ENCODE measurements at places on chromosomes 2 and 18. TPM values are rescaled to one million over a fixed set of nuclear protein-coding genes. Genes with fewer than 3 reads are reported as not detected.
A peak's percentile ranks its signal among the peaks of the same experiment; 100 is the strongest.

- no peak for DNase-seq
Measured at GRCh38 chr2:31920962-31921361, 89.8 kb downstream of the MEMO1 start.

GRCh38 chr2:159982270-159982669 is 80.1 kb downstream of the PLA2R1 start:
- DNase-seq: peak; percentile 85

DNA sequence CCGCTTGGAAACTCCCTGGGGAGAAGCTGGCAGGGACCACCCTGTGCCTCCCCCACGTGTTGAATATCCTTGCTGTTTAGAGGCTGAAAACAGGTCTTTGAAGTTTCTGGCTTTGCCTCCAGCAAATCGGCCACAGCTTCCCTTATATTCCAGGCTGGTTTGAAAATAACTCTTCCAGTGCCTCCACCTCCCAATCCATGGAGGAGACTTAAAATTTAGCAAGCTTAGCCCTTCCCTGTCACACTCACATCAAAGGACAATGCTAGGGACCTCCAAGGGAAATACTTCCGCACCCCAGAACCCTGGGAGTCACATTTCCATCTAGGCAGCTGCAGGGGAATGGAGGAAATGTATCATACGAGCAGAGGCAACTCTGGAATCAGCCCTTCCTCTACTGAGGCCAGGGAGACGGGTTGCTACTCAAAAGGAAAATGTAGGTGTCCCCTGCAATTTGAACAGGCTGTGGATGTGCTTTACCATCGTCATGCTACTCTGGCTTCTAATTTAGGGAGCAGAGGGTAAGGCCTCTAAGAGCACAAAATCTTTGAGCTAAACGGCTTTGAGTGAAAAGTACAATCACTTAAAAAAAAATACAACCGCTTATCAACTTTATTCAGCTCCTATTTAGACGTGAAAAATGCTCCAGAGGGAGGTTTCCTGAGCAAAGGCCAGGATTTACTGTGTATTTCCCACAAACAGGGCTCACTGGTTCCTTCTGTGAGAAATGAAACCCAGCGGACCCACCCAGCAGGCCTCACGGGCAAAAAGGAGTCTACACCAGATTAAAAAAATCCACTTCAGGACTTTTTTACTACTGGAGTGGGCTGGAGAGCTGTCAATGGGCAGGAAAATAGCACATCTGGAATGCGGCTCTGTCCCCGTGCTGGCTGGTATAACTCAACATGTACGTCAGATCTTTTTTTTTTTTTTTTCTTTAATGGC is 49.4 kb upstream of the PKDCC start:
- no peak for DNase-seq

DNA sequence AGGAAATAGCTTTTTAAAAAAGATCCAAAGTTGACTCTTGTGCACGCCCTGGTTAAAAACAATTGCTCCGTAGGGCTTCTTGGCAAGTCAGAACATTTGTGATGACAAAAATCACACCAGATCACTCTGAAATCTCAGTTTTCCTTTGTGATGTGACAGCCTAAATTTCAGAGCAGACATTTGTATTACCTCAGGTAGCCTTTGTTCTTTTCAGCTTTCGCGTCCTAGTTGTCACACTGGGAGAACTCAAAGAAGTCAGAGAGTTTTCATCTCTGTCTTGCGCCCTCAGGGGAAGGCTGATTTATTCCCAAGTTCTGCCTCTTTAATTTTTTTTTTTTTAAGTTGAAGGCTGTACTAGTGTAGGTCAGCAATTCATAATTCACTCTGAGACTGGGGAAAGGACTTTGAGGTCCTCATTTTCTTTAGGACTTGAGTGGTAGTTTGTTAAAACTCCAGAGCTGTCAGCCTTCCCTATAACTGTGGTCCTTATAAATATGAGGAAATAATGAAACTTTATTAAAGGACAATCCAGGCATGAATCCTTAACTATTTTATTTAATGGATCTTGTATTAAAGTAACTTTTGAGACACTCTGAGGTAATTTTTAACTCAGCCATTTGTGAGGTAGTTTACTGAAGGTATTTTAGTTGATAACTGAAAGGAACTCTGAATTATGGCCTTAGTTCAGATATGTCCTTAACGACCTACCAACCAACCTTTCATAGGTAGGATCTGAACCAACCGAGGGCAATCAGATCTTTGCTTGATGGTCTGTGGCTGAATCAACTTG is 525.1 kb upstream of the FAM98A start:
- no peak for DNase-seq

GRCh38 chr18:8080092-8080491 is 513.0 kb downstream of the PTPRM start:
- no peak for DNase-seq

GRCh38 chr2:209381091-209381490 is 42.8 kb upstream of the MAP2 start:
- no peak for DNase-seq

- DNase-seq: no peak
Measured at GRCh38 chr2:162091325-162092007, 17.5 kb upstream of the DPP4 start.

GRCh38 chr2:134504586-134505336 is 214.0 kb downstream of the TMEM163 start:
- DNase-seq: no peak

- DNase-seq: no peak
Measured at GRCh38 chr2:112622528-112622849, 23.2 kb upstream of the SLC20A1 start.

DNA sequence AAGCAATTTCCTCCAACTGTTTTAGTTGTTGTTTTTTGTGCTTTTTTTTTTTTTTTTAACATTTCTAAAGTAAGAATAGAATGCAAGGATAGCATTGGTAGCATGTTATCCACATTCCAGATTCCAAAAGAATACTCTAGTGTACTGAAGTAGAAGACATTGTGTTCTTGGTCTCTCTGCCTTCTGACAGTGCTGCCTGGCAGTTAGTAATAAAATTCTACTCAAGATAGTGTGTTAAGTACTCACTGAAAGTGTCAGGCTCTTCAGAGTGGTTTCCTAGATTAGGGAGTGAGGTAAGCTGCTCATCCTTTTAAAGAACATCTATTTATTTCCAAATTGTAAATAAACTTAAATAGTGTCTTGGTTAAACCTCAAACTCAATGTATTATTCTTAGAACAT is 253.7 kb downstream of the HNMT start:
- no peak for DNase-seq

- DNase-seq: no peak
Measured at GRCh38 chr2:239193401-239193811, 207.4 kb downstream of the HDAC4 start.

DNA sequence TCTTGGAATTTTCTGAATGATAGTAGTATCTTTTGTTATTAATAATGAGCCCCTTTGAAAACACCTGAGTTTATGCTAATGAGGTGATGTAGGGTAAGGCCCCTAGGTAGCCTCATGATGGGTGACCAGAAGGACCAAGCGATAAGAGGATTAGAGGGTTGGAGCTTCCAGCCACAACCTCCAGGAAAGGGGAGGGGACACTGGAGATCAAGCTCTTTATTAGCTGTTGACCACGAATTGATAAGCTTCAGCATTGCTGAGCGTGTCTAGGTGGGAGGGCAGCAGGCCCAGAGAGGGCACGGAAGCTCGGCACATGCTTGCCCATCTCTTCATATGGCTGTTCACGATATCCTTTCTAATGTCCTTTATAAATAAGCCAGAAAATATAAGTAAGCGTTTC is 39.0 kb downstream of the KIAA2012 start:
- no peak for DNase-seq

GRCh38 chr2:26560892-26561291 is 80.3 kb downstream of the CIB4 start:
- no peak for DNase-seq

GRCh38 chr2:137367361-137367760 is 596.9 kb upstream of the HNMT start:
- DNase-seq: no peak

GRCh38 chr2:208077276-208077675 is 47.0 kb downstream of the CRYGD start:
- no peak for DNase-seq

GRCh38 chr2:143685421-143686078 is 556.3 kb downstream of the ARHGAP15 start:
- DNase-seq: no peak

DNA sequence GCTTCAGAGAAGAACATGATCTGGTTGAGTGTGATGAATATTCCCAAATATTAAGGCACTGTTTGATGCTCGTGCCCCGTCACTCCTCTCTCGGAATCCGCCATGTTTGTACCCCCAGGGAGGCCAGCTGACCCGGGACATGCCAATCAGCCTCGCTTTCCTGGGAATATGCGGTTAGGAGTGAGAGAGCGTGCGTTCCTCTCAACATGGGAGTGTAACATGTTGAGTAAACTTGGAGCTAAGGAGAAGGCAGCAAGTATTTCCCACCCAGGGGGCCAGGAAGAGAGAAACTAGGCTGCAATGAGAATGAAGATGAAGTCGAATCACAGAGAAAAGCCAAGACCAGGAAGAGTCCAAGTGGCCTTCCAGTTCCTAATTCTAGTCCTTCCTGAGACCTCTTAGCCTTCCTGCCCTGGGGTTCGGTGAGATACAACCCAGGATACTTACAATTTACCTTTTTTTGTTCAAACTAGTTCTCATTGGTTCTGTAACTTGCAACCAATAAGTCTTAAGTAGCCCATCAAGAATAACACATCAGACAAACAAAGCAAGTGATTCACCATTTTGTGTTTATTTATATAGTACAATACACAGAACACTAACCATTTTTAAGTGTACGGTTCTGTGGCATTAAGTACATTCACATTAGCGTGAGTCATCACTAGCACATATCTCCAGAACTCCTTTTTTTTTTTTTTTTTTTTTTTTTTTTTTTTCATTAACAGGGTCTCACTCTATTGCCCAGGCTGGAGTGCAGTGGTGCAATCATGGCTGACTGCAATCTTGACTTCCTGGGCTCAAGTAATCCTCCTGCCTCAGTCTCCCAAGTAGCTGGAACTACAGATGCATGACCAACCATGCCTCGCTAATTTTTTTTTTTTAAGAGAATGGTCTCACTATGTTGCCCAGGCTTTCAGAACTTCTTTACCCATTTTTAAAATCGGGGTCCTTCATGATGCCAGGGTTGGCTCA is 36.4 kb upstream of the SLC1A4 start:
- peak; percentile 47 for DNase-seq

DNA sequence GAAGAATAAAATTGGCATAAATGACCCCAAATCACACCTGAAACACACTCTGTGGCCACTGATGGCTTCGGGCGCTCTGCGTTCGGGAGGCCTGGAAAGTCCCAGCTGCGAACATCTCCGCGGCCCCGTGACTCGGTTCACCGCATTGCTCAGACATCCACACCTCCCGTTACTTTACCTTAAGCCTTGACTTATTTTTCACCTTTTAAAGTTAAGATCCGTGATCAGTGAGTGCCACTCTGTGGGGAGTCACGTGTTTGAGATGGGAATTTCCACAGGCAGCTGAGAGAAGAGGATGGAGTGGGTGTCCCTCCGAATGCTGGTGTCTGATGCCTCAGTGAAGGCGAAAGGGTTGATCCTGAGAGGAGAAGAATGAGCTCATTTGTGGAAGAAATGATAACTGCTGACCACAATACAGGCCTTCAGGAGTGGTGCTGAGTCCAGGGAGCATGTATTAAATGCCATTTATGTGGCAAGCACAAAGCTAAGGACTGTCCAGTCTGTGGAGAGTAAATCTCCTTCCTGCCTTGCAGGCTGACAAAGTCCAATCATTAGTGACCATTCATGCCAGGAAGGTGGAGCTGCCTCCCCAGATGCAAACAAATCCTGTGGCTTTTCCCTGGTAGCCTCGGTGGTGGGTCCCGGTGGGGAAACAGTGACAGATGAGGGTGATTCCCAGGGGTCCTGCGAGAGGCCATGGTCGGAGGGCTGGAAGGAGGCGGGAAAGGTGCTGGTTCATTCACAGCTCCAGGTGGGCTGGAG is 168.8 kb downstream of the RTP5 start:
- no peak for DNase-seq

GRCh38 chr2:177320596-177320995 is 56.1 kb upstream of the NFE2L2 start:
- no peak for DNase-seq

GRCh38 chr2:149616681-149617456 is 29.3 kb upstream of the MMADHC start:
- no peak for DNase-seq

- no peak for DNase-seq
Measured at GRCh38 chr2:37282746-37283145, 41.9 kb downstream of the PRKD3 start.

DNA sequence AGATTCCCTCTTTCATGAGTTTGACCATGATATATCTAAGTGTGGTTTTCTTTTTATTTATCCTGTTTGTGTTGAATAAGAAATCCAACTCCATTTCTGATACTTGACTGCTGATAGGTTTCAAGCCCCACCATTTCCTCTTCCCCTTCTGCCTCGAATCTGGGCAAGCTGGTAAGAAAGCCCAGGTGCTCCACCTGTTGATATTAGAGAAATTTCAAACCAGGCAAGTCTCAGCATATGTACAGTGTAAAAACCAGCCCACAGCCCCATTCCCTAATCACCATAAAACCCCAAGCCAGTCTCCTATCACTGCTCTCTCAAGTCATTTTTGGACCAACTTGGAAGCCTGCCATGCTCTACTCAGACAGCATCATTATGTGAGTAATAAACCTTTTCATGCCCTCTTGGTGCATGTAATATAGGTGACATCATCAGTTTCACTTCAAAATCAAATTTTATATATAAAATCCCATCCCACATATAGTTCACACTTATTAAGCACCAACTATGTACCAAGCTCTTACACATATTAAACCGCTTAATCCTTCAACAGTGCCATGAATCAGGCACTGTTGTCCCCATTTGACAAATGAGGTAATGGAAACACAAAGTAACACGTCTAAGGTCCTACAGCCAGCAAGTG is 46.6 kb downstream of the SMAD2 start:
- no peak for DNase-seq

- no peak for DNase-seq
Measured at GRCh38 chr2:212940816-212941215, 210.6 kb downstream of the IKZF2 start.

DNA sequence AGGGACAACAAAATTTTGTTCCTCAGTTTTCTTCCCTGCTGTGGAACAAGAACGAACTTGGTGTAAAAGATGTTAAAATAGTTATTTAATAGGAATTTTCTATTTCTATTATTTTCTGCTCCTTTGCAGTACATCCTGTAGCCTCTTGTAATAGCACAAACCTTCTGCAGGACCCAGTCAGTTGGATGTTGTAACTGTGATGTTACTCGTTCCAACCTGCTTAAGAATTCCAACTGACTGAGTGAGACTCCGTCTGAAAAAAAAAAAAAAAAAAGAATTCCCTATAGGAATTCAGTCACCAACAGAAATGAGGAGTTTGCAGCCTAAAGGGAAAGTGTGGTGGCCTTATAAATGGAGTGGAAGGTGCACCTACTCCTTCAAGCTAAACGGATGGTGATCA is 46.4 kb upstream of the CDH20 start:
- DNase-seq: no peak

The CACNB4 gene
- under 0.01 TPM for total RNA-seq

The ASPRV1 gene
- under 0.01 TPM for total RNA-seq

The C18orf54 gene
- total RNA-seq: 6.9 TPM

The SOX11 gene
- not detected for total RNA-seq

The PLGLB1 gene
- total RNA-seq: 0.63 TPM

The KLHL41 gene
- total RNA-seq: 0.13 TPM

The DPP10 gene
- not detected for total RNA-seq

The RTP5 gene
- not detected for total RNA-seq

The ACTR2 gene
- total RNA-seq: 95.9 TPM

The CCDC141 gene
- total RNA-seq: 1.5 TPM

The GNAL gene
- 0.51 TPM for total RNA-seq

The TUBA3E gene
- not detected for total RNA-seq

The GLI2 gene
- under 0.01 TPM for total RNA-seq

The KIAA2012 gene
- not detected for total RNA-seq

The DOCK10 gene
- total RNA-seq: 6.1 TPM

The CRYBA2 gene
- total RNA-seq: not detected

The CERS6 gene
- total RNA-seq: 37.7 TPM
